ENCODE measurements at places on chromosomes 11 and 22.

DNA sequence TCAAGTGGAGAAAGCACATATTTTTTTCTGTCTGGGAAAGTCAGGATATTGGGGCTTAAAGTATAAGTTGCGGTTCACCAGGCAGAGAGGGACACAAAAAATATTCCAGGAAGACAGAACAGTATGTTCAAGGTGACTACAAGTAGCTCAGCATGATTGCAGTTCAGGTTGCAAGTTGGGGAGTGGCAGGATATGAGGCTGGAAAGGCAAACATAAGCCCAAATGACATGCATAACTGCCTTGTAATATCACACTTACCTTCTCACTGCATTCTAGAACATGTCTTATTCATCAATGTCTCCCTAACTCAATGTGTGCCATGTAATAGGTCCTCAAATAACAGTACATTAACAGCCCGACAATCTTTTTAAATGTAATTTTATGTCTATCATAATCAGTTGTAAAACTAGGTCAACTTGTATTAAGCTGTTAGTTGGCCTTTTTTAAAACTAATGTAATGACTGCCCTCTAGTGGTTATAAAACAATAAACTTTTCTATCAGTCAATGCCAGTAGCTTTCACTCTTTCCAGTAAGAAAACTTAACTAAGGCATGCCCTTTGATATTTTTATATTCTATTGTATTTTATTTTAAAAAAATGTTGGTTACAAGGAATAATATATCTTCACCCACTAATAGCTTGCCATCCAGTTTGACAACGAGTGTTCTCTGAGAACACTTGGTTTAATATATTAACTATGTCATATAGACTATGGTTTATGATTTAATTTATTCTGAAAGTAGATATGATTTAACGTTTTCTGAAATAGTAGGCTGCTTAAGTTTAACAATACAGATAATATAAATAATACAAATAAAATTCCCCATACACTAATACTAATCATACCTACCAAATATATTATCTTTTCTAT is 39.4 kb upstream of the CFAP300 start:
- DNase-seq = peak; percentile 39

GRCh38 chr22:40027191-40028097 is 32.7 kb downstream of the FAM83F start:
- no peak for DNase-seq

GRCh38 chr11:117933930-117934329 is 4.7 kb upstream of the TMPRSS13 start:
- no peak for DNase-seq

GRCh38 chr11:64864473-64865285 is 13.7 kb downstream of the EHD1 start:
- no peak for DNase-seq

DNA sequence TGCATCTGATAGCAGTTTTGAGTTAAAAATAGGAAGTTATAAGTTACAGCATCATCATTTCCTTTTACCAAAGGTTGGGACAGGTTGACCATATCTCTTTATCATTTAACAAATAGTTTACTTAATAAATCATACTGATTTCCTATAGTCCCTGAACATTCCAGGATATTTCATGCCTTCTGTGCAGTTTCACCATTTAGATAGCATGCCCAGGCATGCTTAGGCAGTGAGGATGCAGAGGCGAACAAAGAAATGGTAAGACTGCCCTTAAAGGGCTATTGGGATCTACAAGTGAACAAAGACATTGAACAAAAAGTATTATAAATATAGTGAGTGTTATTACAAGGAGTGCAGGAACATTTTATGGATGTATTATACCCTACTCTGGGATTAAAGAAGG is 96.4 kb downstream of the PRMT3 start:
- no peak for DNase-seq

- no peak for DNase-seq
Measured at GRCh38 chr22:38455530-38456271, 702 bp upstream of the KCNJ4 start.

DNA sequence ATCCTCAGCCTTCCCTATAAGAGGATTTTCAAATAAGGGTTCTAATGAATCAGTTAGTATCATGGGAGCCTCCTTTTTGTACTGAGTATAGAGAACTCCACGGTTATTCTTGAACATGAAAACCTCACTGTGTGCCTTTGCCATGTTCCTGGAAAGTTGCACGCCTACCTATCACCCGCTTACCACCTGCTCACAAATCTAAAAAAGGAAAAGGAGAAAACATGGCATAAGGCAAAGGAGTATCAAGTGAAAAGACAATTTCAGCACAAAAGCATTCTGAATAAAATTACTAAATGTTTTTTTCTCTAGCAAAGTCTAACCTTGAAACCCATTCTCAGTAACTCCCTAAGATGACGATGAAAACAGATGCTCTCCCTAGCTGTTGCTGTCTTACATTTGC is 511.8 kb upstream of the API5 start:
- no peak for DNase-seq

DNA sequence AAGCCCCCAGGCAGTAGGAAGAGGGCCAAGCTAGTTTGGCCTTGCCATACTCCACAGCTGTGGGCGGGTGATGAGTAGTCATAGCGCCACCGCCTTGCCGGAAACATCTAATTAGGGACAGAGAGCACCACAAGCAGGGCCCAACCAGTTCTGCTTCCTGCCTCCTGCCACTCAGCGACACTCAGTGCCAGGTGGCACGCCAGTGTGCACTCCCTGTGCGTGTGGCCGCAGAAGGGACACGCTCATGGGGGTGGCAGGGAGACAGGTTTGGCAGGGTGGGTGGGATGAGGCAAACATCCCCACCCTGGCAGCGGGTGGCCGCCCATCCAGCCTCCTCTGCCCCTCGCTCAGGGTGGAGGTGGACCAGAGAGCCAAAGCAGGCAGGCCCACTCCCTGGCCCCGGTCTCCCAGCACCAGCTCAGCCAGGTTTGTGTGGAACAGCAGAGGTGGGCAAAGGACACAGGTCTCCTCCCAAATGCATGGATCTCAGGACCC is 4.9 kb downstream of the OVOL1 start:
- no peak for DNase-seq

- DNase-seq = no peak
Measured at GRCh38 chr22:20834206-20834605, 24.4 kb downstream of the PI4KA start.

GRCh38 chr22:45860201-45860600 is 116.8 kb downstream of the WNT7B start:
- DNase-seq = no peak

DNA sequence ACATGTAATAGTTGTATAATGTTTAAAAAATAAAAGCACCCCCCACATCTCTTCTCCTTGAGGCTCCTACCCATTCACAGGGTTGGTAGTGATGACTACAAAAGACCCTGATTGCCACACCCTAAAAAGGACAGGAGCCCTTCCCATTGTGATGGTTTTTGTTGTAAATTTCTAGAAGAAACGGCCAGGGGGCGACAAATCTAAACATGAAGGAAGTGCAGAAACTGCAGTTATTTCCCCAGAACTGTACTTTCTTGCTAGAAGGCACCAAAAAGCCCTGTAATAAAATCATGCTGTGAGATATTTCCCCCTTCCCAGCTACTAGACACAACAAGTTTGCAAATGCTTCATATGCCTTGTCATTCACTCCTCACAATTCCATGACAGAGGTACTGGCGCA is 10.8 kb downstream of the PRR5L start:
- no peak for DNase-seq

GRCh38 chr11:10914050-10914449 is 56.2 kb upstream of the ZBED5 start:
- DNase-seq = no peak

- DNase-seq = peak; percentile 68
Measured at GRCh38 chr22:37428649-37429586, 1.6 kb upstream of the ELFN2 start.

- no peak for DNase-seq
Measured at GRCh38 chr22:23562186-23562585, 17.9 kb downstream of the IGLL1 start.

GRCh38 chr22:46829941-46830715 is 67.7 kb downstream of the TBC1D22A start:
- DNase-seq = no peak

GRCh38 chr11:95135155-95135554 is 45.5 kb downstream of the ENDOD1 start:
- no peak for DNase-seq

DNA sequence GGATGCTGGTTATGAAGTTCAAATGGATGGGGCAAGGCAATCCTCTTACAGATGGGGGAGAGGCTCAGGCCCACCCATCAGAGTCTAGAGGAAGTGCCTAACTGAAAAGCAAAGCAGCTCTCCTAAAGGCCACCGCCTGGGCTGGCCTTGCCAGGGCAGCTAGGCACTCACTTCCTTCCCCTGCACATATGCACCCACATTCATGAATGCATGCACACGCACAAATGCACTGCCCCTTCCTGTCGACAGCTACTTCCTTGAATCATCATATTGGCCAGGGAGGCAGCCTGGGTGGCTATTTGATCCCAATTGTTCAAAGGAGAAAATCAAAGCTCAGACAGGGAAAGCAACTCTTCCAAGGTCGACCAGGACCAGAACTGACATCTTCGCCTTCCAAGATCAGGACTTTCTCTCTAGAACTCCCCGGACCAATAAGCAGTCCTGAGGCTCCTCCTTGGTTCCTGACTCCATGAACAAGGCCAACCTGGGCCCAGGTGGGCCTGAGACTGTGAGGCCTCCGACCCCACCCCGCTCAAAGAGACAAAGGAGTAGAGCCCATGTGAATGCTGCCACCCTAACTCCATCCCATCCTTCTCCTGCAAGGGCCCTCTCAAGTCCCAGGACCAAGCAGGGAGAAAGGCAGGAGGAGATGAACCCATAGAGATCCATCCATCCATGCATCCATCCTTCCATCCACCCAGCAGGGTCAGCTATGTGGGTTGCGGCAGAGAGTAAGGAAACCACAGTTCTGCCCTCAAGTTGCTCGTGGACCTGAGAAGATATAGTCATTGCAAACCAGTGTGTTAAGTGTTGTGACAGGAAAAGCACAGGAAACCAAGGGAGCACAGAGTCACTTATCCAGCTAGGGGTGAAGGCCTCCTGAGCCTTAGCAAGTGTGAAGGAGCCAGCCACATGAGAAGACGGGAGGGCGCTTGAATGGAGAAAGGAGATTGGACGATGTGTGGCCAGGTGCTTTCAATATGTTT is 35.4 kb upstream of the LMO1 start:
- DNase-seq = no peak

DNA sequence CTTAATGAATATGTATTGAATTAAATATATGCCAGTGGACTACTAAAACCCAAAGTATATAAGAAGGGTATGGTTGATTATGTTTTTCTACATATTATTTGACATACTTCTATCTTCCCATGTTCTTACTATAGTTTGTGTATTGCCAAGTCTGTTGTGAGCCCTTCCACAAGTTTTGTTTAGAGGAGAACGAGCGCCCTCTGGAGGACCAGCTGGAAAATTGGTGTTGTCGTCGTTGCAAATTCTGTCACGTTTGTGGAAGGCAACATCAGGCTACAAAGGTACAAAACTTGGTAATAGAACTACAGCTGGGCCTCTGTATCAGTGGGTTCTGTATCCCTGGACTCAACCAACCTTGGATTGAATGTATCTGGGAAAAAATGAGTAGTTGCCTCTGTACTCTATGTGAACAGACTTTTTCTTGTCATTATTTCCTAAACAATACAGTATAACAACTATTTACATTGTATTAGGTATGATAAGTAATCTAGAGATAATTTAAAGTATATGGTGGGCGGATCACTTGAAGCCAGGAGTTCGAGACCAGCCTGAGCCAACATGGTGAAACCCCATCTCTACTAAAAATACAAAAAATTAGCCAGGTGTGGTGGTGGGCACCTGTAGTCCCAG is 38.7 kb upstream of the TTC36 start:
- DNase-seq = peak; percentile 74

DNA sequence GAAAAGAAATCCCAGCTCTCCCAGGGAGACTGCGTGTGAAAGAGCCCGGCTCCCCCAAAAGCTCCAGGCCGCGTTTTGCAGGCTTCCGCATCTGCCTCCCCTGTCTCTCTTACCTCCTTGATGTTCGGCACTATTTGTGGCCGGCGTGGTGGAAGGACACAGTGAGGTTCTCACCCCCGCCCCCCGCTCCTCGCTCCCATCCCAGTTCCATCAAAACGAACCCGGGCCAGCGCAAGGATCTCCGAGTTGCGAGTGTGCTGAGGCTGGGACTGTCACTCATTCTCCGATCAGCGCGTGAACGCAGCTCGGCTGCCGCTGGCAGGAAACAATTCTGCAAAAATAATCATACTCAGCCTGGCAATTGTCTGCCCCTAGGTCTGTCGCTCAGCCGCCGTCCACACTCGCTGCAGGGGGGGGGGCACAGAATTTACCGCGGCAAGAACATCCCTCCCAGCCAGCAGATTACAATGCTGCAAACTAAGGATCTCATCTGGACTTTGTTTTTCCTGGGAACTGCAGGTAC is at the start of gene NCAM1:
Gene NCAM1 (plus strand): TSS at position 275 of the 523 bp plus-strand sequence.
- DNase-seq = peak; percentile 96

DNA sequence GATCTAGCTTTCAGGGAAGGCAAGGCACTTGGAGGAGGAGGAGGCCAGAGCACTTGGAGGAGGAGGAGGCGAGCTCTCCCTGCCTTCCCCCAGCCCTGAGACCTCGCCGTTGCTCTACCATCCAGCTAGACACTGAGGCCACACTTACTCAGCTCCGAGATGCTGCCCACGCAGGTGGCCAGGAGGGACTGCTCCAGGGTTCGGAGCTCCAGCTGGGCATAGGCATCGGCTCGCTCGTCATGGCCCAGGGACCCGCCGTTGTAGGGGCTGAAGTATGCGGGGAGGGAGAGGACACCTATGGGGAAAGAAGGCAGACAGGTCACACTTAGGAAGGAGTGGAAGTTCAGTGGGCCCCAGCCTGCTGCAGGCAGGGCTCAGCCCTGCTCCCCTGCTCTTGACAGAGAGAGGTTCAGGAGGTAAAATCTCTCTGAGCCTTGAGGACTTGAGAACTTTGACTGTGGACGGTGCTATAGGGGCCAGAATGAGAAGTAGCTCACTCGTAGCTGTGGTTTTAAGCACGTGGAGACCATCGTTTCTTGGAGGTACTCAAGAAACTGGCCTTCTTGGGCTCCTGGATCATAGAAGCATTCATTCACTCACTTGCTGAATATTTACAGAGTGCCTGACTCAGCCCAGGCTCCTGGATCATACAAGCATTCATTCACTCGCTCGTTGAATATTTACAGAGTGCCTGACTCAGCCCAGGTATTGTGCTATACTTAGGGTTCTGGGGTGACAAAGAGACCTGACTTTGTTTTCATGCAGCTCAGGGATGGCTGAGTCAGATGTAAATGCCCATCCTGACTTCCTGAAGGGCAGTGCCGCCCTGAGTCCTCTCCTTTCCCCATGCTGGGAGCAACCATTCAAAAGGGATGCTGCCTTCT is 99.2 kb downstream of the NAT10 start:
- DNase-seq = no peak

GRCh38 chr11:128412847-128413791 is 174.2 kb downstream of the ETS1 start:
- no peak for DNase-seq

GRCh38 chr22:43412808-43413795 is 1.3 kb downstream of the MPPED1 start:
- DNase-seq = no peak

- no peak for DNase-seq
Measured at GRCh38 chr22:39718206-39718605, 147.7 kb downstream of the CACNA1I start.
